ENCODE measurements at places on chromosomes 11 and 22.

DNA sequence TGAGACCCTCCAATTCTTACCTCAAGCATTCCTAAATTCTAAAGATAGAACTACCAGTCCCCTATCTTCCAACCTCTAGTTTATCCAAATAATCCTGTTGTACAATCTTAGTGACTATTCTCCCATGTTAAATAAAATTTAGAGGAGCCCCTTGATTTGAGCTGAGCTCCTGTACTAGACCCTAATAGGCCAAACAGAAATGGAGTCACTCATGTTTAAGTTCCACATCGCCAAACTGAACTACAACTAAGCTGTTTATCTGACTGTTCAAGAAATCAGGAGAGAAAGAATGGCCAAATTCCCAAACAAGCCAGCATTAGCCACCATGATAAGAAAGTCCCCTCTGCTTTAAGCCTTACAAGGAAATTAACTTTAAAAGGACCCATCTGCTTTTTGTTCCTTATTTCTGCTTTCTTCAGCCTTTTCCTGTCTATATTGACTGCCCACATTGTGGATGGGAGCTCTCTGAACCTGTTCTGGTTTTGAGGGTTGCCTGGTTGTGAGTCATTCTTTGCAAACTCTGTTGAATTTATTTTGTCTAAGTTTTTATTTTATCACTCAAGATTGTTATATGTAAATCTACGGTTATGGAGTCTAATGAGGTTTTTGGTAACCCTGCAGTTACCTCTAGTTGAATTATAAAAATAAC lies 90.4 kb downstream of the TTC28 start:
- DNase-seq = no peak

- DNase-seq = no peak
Measured at GRCh38 chr22:29944339-29944738, 61.4 kb downstream of the MTMR3 start.

- no peak for DNase-seq
Measured at GRCh38 chr11:111912535-111912934, at the start of gene HSPB2. Gene HSPB2, plus strand, starts transcription at chr11:111912734. Its CDS starts 96 bp downstream, at chr11:111912830.

DNA sequence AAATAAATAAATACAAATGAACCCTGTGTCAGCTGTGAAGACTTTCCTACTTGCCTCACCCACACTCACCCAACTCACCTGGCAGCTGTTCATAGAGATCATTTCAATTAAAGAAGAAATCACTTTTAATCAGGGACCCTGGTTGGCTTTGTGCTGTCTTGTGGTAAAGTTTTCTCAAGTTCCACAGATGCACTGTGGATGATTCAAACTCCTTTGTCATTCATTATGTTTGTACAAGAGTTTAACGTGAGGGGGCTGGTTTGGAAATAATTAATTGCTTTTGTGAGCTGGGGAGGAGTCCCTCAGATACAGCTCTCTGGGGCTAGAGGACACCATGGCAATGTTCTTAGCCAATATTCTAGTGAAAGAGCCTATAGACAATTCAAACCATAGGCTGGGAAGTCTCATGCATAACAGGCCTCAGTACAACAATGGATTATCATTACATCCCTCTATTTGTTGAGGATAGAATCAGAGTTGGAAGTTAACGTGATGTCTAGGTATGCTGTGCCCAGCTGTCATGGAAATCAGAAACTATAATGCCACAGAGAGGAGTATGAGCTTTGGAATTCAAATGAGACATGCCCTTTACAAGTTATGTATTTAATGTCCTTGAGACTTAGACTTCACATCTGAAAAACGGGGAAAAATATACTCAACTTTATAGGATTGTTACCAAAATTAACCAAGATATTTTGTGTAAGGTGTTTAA lies 698.5 kb downstream of the KCNA4 start:
- no peak for DNase-seq

DNA sequence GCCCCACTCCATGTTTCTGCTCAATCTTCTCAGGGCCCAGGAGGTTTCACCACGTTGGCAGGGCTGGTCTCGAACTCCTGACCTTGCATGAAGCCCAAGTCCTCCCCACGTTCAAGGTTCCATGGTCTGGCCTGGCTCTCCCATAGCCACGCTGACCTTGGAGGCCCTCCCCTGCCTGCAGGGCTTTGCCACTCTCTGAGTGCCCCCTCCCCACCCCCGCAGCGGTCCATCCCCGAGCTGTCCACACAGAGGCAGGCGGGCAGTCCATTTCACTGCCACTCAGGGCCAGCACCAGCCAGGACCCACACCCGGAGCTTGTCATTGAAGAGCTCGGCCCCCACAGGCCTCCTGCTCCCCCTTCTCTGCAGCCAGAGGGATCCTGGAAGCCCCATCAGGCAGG lies 30.7 kb downstream of the ARHGAP8 start:
- DNase-seq = no peak

DNA sequence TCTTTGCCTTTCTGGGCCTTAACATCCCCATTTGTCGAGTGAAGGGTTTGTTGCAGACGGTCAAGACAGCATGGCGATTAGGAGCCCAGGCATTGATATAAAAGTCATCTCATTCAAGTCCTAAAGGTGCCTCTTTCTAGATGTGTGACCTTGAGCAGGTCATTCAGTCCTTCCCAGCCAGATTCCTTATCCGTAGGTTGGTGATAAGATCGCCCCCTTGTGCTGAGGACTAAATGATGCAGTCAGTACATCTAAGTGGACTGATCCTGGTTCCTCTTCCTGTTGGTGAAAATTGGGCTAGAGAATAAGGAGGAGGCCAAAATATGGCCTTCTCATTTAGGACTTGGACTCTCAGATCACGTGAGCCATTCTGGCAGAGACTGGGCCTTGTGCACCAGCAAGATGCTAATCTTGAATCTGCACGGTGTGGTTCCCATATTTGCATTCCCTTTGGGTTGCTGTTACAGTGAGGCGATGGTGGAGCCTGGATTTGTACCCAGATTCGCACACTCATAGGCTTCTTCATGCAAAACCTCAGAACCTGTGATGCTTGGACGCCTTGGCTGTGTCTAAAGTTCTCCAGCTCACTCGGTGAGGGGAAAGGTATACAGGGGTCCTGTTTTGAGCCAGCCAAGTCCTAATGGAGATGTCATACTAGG lies 156.8 kb downstream of the MYO18B start:
- no peak for DNase-seq

GRCh38 chr11:13663631-13664071 lies 4.8 kb upstream of the FAR1 start:
- no peak for DNase-seq

GRCh38 chr11:32447252-32447651 lies 11.9 kb upstream of the WT1 start:
- DNase-seq = no peak

DNA sequence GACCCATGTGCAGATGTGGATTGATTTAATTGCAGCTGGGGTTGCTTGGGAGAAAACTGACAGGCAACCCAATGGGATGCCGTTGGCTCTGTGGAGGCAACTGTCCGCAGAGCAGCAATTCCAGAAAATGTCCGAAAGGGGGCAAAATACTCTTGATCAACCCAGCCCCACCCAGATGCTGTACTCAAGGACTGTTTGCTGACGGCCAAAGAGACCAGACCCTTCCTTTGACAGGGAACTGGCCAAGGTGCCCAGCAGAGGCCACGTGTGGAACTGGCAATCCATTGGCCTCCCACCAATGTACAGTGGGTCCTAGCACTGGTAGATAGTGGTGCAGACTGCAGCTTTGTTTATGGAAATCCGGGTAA lies 29.7 kb upstream of the KCNA4 start:
- no peak for DNase-seq

DNA sequence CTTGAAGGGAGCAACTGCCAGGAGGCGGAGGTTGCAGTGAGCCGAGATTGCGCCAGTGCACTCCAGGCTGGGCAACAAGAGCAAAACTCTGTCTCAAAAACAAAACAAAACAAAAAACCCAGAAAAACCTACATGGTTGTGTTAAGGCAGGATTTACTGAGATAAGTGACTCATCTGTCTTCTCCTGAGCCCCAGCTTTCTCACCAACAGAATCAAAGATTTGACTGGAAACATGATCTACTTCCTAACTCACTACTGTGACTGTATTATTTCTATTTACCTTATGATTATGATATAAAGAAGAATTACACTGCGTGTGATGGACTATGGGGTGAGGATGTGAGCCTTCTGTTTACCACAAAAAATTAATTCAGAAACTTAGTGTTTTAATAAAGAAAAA lies 21.8 kb downstream of the FAM118B start:
- DNase-seq = no peak

DNA sequence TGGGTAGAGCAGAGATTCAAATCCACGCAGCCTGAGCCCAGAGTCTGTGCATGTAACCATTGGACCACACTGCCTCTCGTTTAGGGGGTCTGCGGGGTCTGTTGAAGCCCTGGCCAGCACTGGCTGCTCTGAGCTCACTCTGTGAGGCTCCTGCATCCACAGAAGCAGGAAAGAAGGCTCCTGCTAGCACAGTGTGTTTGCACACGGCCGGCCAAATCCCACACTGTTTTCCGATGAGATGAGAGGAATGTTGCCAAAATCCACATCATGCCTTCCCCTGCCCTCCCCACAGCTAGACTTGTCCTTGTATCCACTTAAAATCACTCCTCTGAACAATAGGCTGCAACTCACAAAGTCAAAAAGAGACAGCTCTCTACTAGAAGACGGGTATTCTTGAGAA lies 10.6 kb upstream of the SLC22A12 start:
- DNase-seq = no peak

DNA sequence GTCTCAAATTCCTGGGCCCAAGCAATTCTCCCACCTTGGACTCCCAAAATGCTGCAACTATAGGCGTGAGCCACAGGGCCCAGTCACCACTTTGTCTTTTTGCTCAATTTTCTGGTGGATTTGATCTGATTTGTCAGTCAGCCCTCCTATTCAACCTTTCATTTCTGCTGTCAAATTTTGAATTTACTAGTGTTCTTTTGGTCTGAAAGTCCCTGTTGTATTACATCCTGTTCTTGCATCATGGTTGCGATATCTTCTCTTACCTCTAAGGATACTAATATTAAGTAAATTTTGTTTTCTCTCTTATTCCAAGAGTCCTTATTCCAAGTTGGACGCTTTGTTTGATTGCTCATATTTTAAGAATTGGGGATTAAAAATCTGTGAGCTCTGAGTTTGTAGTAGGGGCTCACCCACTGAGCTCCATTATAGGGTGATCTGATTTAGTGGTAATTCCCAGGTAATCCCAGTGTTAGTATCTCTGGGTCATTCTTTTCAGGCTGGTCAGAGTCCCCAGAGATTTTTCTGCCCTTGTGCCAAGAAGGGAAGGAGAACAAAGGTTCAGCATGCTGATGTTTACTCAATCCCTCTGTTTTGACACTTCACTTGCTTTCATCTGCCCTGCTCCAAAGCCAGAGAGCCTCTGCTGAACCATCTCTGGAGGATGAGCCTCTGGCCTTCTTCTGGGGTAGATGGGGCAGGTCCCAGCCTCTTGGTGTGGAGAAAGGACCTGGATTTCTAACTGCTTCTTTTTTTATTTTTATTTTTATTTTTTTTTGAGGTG lies 10.0 kb downstream of the UPB1 start:
- DNase-seq = no peak

DNA sequence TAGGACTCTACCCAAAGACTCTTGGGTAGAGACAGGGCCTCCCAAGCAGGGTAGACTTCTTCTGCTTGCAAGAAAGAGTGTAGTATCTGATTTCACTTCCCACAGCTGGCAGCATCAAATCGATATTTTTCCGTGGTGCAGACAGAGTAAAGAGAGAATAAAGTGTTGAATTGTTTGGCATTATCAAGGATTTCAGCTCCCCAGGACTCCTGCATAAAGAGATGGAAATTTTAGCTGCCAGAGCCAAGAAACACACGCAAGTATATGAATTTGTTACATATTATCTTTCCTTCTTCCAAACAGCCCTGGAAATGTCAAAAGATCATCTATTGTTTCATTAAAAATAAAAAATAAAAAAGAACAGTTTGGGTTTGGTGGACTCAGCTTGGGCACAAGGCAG lies 136.8 kb downstream of the PKNOX2 start:
- no peak for DNase-seq

DNA sequence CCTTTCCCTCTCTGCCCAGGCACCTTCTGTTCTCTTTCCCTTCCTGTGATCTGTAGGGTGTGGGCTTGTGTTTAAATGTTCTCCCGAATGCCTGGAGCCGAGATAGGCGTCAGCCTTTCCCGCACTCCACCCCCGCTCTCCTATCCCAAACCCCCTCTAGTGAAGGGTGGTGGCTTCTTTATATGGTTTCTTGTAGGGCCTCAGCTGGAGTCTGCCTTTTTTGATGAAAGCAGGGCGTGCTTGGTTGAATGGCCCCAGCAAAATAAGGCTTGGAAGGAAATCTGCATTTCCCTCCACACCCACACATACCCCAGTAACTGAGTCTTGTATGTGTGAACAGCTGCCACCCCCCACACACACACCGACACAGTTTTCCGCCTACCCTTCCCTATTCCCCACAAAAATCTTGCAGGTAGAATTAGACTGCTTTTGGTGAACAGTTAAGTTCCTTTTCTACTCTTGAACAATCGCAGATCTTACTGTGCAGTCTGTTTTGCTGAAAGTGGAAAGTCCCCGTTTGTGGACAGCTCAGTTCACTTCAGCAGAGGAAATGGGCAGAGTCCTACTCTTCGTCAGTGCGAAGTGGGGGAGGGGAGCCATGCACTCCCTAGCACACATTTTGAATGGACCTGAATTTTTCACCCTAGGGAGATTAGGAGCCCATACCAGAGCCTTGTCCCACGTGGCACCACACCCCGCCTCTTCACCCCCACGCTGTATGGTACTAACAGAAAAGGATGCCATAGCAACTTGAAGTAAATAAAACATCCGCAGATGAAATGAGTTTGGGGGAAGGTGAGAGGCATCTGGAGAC lies 25.5 kb upstream of the GRK2 start:
- peak; percentile 38 for DNase-seq

Data from AG04450 (cell line).